AG09319 (cell line): ENCODE measurements at places on chromosomes 12 and 14.

GRCh38 chr12:12028668-12029402 lies 41.9 kb upstream of the BCL2L14 start:
- no peak for DNase-seq

GRCh38 chr12:15757553-15758255 lies 31.5 kb downstream of the EPS8 start:
- no peak for DNase-seq

GRCh38 chr14:95850429-95850828 lies 26.2 kb upstream of the TUNAR start:
- DNase-seq: no peak

- peak; percentile 11 for DNase-seq
These were observed 204.3 kb downstream of the AEBP2 start for GRCh38 chr12:19643635-19644034.

GRCh38 chr12:47739979-47740378 lies 14.7 kb upstream of the ENDOU start:
- DNase-seq: no peak

- peak; percentile 34 for DNase-seq
These were observed 198.2 kb downstream of the TSPAN9 start for GRCh38 chr12:3275171-3276041.

DNA sequence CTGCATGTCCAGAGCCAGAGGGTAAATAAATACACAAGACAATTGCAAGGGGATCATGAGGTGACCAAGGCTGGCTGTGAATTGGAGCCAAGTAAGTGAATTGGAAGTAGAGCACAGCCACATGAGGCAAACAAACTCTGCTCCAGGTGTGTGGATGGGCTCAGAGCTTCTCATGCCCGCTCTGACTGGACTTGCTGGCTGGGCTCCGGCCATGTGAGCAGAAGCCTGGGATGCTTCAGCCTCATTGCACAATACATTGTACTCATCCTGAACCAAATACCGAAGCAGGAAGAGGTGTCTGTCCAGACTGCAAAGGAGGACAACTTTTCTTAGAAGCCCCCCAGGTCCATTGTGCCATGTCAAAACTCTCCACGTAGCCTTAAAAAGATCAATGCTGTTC lies 193.0 kb downstream of the TTC8 start:
- DNase-seq: no peak

DNA sequence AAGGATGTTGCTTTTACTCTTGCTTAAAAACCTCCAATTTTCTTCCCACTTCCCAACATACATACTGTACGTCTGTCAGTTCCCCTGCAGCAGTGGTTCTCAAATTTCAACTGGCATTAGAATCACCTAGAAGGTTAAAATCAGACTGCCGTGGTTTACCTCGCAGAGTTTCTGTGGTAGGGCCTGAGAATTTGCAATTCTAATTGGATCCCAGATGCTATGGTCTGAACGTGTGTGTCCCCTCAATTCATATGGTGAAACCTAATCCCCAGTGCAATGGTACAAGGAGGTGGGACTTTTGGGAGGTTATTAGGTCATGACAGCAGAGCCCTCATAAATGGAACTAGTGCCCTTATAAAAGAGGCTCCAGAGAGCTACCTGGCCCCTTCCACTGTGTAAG lies 226.9 kb downstream of the CRADD start:
- no peak for DNase-seq

DNA sequence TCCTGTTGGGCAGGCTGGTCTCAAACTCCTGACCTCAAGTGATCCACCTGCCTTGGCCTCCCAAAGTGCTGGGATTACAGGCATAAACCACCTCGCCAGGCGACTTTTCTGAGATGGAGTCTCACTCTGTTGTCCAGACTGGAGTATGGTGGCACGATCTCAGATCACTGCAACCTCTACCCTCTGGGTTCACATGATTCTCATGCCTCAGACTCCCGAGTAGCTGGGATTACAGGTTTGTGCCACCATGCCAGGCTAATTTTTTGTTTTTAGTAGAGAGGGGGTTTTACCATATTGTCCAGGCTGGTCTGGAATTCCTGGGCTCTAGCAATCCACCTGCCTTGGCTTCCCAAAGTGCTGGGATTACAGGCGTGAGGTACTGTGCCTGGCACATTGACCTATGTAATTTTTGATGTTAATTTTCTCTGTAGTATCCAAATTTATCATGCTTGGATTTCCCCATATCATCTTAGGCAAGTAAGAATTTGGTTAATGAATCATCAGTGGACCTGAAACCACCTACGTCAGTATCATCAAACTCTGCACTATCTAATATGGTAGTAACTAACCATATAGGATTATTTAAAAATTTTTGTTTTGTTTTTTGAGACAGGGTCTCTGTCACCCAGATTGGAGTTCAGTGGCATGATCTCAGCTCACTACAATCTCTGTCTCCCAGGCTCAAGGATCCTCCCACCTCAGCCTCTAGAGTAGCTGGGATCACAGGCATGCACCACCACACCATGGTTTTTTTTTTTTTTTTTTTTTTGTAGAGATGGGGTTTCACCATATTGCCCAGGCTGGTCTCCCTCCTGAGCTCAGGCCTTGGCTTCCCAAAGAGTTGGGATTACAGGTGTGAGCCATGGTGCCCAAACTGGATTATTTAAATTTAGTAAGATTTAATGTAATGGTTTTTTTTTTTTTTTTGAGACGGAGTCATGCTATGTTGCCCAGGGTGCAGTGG lies 11.9 kb upstream of the ATP5F1B start:
- DNase-seq: no peak

DNA sequence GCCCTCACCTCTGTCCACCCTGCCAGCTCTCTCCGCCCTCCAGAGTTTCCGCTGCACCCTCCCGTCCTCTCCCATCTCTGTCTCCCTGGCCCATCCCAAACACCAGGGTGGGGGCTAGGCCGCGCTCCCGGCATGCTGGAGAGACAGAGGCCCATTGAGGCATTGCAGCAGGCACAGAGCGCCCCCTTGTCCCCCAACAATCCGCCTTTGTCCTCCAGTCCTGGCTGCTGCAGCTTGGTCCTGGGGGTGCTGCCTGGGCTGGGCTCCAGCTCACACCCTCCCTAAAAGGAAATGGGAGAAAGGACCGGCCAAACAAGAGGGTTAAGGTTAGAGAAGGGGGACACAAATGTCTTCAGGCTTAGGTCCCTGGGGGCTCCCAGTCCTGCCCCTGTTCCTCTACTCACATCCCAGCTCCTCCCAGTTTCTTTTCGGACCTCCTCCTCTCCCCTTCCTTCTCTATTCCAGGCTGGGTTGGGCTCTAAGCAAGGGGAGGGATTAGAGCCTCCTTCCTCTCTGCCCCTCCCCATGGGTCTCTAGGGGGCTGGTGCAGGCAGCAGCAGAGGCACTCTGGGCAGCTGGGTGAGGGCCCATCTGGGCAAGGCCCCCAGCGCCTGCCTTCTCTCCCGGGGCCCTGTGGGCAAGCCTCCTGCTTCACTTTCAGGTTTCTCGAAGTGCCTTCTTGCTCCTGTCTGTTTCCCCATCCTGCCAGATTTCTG lies at the start of gene CMTM5:
Gene CMTM5, plus strand, starts transcription at position 565 of the 716 bp plus-strand sequence. CDS start 206 bp downstream, outside the sequence.
- no peak for DNase-seq

DNA sequence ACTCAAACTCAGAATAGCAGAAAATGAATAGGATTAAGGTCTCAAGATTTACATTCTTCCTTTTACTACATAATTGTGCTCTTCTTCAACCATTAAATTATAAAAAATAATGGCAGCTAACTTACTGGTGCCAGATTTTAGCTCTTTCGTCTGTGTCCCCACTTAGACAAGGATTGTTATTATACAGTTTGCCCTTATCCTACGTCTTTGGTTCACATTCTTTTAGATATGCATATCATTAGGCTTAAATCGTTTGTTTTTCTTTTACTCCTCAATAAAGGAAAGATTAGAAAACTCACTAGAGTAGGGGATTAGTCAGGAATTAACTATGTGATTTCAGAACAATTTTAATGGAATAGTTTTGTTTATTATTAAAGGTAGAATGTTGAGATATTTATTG lies 129.6 kb upstream of the GARIN2 start:
- no peak for DNase-seq

- DNase-seq: peak; percentile 87
These were observed 7.5 kb downstream of the HEBP1 start for GRCh38 chr12:12992418-12993130.

- DNase-seq: no peak
These were observed 296.0 kb downstream of the PCNX1 start for GRCh38 chr14:71203306-71203705.

GRCh38 chr14:51491776-51492175 lies 159.9 kb upstream of the FRMD6 start:
- no peak for DNase-seq

DNA sequence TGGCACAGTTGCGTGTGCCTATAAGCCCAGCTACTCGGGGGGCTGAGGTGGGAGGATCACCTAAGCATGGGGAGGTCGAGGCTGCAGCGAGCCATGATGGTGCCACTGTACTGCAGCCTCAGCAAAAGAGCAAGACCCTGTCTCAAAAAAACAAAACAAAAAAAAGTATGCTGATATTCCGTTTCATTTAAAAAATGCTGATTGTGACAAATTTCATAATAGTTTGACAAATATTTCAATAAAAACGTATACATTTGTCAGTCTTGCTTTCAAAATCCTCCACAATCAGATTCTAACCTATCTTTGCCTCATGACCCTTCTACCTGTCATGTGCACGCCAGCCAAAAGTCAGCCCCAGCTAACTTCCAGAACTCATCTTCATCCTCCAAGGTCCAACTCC lies 9.8 kb downstream of the USP44 start:
- no peak for DNase-seq

GRCh38 chr12:51937926-51938325 lies 13.6 kb upstream of the ACVR1B start:
- DNase-seq: no peak

GRCh38 chr14:56888274-56888673 lies 78.0 kb upstream of the OTX2 start:
- no peak for DNase-seq

- peak; percentile 96 for DNase-seq
These were observed 72.2 kb downstream of the DENND5B start for GRCh38 chr12:31518680-31519227.

- DNase-seq: no peak
These were observed 538.7 kb upstream of the TMEM132C start for GRCh38 chr12:127728285-127728684.

GRCh38 chr12:113083863-113084435 lies 27.4 kb downstream of the DTX1 start:
- no peak for DNase-seq

GRCh38 chr12:62270384-62270783 lies 10.2 kb downstream of the USP15 start:
- DNase-seq: no peak

- DNase-seq: no peak
These were observed 198.2 kb downstream of the BTG1 start for GRCh38 chr12:91947459-91947858.

DNA sequence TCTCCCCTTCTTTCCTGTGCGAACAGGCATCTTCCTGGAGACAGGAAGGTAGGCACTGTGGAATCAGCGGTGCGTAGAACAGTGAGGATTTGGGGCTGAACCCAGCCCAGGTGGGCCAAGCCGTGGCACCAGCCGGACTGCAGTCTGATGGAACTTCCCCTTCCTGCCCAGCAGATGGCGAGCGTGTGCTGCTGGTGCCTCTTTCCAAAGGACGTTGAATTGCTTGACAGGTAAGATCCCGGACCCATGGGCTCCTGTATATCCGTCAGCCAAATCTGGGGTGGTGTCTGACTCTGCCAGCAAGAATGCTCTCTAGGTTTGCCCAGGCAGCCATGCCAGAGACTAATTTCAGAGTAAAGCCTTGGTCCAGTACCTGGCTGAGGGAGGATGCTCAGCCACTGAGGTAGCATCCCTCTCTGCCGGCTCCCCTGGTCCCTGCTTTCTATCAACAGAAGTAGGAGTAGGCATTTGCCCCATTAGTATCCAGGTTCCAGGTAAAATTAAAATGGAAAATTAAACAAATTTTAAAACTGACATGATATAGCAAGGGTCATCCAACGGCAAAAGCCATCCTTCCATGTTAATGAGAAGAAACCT lies 21.1 kb upstream of the KCNA5 start:
- no peak for DNase-seq

- DNase-seq: no peak
These were observed 47.0 kb upstream of the ERGIC2 start for GRCh38 chr12:29427964-29428363.

- DNase-seq: no peak
These were observed 367.6 kb downstream of the C12orf75 start for GRCh38 chr12:105698075-105698474.

- DNase-seq: no peak
These were observed 1.2 kb downstream of the KLHDC2 start for GRCh38 chr14:49769171-49769570.

DNA sequence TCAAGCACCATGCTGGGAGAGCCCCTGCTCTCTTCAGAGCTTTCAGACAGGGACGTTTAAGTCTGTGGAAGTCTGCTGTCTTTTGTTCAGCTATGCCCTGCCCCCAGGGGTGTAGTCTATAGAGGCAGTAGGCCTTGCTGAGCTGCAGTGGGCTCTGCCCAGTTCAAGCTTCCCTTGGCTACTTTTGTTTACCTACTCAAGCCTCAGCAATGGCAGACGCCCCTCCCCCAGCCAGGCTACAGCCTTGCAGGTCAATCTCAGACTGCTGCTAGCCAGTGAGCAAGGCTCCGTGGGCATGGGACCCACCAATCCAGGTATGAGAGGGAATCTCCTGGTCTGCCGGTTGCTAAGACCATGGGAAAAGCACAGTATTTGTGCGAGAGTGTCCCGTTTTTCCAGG lies 37.4 kb upstream of the C12orf71 start:
- no peak for DNase-seq

DNA sequence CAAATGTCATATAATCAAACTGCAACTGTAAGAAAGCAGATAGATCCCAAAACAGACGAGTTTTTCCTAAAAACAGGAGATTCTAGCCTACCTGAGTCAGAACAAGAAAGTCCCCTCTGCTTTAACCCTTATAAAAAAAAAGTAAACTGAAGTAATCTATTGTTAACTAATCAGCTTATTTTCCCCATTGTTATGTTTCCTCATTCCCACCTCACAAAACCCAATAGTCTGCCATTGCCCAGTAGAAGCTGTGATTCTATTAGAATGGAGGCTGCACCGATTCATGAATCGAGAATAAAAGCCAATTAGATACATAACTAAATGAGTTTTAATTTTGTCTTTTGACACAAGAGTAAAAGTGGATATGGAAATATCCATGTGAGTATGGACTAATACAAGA lies 115.4 kb downstream of the MED13L start:
- DNase-seq: no peak
